ENCODE measurements at places on chromosomes 13 and 19.

DNA sequence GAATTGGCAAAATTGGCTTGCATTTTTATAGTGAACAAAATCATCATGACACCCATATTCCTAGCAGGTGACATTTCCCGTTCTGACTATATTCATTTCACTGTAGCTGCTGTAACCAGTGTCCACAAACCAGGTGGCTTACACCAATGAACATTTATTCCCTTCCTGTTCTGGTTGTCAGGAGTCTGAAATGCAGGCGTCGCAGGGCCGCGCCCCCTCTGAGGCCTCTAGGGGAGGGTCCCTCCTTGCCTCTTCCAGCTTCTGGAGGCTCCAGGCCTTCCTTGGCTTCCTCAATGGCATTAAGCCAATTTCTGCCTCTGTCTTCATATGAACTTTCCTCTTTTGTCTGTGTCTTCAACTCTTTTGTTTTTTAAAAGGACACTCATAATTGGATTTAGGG lies 6.5 kb upstream of the RLN3 start:
- DNase-seq = peak; percentile 88

GRCh38 chr13:114279758-114280355 lies 1.5 kb upstream of the UPF3A start:
- DNase-seq = no peak

DNA sequence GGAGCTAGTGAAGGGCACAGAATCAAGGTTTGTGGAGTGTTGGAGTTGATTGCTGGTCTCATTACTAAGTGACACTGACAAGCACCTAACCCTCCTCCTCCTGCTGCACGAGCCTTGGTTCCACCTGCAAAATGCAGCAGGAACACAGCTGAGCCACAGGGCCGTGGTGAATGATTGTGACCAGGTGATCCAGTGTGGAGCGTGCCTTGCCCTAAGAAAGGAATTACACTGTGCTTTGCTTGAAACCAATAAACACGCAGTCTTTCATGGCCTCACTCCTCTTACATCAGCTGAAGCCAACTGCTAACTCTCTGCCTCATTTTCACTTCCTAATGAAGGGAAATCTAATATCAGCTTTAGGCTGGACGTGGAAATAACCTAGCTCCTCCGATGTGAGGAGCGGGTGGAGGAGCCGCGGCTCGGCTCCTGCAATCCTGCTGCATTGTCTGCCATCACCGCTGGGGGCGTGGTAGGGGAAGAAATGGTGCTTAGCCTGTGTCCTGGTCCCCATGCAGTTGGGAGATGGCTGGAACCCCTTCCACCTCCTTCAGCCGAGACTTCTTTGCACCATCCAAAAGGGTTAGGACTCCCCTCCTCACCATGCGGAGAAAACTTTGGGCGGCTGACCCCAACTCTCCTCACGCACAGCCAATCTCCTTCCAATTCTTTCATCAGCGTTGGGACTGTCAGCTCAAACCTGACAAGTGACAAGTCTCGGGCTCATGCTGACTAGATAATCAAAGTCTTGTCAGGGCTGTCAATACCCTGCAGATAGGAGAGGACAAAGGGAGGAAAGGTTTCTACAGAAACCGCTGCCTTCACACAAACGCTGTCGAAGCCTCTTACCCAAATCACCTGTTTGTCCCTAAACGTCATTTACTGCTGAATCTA lies 427.9 kb downstream of the ZNF536 start:
- peak; percentile 84 for DNase-seq

- DNase-seq = no peak
Observed at GRCh38 chr13:99311748-99312492, 4.7 kb upstream of the GPR183 start.

- no peak for DNase-seq
Observed at GRCh38 chr19:49738268-49738667, 24.8 kb downstream of the TSKS start.
